D721Med (cell line): ENCODE measurements at places on chromosomes 4 and X.

DNA sequence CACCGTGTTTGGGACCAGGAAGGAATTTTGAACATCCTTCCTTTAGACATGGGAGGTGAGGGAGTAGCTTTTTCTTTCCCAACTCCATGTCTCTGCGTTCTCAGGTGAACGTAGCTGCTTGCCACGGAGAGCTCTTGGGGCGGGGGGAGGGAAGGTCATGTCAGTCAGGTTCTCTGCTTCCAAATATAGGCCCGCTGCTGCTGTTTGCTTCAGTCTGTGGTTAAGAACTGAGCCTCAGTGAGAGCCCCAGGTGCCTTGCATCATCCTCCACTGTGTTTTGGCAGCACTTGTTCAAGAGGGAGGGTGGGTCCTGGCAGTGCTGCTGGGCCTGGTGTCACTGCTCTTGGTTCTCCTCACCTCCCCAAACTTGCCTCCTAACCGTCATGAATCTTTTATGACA is 46.5 kb downstream of the HADH start:
- no peak for DNase-seq

- no peak for DNase-seq
These were observed 96.6 kb downstream of the STPG2 start for GRCh38 chr4:98046665-98047064.

DNA sequence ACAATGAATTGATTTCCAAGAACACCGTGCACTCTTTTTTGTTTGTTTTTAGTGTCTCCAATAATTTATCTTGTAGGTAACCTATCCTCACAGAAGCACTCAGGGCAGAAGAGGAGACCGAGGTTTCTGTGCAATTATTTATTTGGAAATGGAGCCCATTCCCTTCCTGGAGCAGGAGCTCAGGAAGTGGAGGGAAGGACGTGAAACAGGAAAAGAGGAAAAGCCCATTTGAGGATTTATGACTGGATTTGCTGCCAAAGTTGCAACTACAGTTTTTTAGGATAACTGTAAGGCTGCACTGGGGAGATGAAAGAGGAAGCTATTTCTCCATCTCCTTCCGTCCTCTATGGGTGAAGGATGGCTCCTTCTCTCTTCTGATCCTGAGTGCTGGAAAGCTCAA is 31.7 kb upstream of the MXRA5 start:
- DNase-seq: no peak

GRCh38 chrX:25659317-25659716 is 478.8 kb upstream of the MAGEB18 start:
- DNase-seq: no peak

DNA sequence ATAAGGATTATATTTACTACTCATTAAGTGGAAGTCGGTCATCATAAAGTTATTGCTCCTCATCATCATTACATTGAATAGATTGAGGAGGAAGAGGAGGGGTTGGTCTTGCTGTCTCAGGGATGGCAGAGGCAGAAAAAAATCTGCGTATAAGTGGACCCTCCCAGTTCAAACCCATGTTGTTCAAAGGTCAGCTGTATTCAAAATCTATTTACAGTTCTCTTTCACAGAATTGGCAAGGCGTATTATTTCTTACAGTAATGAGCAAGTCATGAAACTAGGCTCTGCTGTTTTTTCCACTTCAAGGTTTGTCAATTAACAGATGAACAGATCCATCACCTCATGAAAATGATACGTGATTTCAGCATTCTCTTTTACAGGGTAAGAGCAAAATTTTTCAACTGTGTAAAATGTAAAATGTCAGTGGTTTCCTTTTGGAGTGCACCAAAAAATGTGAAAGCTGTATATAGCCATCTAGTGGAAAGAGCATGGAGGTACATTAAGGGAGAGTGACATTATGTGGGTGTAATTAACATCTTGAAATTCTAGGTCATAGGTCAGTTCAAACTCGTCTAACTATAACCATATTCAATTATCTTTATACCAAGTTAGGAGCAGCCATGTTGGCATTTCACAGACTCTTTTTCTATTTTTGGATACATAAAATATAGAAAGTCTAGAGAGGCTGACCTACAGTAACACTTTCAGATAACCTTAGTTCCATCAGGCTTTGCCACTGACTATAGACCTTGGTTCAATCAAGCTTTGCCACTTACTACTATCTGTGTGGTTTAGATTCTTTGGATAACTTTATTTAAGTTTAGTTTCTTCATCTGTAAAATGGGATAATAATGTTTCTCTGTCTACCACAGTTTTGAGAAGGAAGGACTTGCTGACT is 30.1 kb downstream of the NEIL3 start:
- no peak for DNase-seq

DNA sequence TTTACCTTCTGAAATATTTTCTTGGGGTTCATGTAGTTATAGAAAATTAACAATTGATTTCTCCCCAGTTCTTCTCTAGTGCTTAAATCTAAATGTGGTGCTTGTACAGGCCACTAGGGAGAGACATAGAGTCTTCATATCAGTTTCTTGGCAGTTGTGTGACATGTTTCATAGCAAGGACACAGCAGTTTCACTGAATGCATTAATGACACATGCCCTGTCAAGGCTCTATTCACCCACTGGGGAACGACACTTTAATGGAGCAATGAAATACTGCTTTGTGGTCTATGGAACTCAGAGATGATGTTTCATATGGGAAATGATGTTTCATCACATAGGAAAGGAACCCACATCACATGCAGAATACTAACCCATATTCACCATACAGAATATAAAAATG is 2.8 kb downstream of the VEGFC start:
- no peak for DNase-seq

DNA sequence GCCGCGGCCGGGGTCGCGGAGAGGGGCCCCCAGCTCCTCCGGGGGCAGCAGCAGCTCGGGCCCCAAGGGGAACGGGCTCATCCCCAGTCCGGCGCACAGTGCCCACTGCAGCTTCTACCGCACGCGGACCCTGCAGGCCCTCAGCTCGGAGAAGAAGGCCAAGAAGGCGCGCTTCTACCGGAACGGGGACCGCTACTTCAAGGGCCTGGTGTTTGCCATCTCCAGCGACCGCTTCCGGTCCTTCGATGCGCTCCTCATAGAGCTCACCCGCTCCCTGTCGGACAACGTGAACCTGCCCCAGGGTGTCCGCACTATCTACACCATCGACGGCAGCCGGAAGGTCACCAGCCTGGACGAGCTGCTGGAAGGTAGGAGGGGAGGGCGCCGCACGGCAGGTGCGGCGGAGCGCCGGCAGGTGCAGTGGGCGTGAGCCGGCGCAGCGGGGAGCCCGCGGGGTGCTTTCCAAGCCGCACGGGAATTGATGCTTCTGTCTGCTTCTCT is 886 bp downstream of the DCLK2 start:
- DNase-seq: peak; percentile 23

DNA sequence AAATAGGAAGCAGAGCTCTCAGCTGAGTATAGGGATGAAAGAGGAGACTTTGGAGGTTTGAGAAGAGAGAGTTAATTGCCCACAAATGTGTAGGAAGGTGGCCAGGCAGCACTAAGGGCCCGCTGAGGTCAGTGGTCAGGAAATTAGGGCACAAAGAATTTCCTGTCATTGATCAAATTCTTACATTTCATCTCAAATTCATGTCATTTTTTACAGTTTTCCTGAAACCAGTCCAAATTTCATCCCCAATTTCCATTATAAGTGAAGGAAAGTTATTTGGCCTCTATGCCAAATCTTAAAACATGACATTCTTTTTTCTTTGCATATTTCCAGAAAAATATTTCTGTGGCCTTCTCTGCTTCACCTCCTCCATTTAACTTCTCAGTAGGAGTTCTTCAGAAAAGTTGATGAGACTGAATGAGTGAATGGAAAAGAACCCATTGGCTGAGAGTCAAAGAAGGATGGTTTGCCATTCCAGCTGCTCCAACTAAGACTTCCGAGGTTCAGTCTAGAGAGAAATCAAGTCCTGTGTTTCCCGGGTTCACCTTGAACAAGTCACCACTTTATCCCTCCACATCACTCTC is 68.7 kb upstream of the SPRY1 start:
- DNase-seq: no peak

DNA sequence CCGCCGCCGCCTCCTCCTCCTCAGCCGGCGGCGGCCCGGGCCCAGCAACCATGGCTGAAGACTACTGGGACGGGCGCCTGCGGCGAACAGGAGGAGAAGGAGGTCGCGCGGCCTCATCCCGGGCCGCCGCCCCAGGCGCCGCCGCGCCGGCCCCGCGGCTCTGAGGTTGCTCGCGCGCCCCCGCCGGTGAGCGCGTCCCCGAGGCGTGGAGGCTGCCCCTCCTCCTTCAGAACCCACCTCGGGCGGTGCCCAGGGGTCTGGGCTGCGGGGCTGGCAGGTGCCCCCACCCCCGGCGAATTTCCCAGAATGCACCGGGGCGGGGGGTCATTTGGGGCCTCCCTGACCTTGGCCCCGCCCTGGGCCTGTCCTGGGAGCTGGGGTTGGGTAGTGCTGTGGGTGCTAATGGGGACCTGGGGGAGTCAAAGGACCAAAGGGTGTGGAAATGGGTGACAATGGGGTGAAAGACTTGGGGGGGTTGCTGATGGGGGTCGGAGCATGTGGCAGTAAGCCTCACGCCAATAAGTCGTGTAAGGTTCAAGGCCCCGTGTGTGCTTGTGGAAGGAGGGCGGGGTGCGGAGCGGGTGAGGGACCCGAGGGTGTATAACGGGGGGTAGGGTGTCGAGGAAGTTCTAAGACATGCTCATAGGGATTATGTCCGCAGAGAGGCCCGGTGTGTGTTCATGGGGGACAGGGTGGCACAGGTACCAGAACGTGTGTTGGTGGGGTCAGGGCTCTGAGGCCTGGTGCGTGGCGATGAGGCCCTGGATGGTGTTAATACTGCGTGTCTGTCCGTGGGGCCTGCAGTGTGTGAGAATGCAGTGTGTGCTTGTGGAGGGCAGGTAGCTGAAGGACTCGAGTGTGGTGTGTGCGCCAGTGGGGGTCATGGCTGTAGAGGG is 687 bp downstream of the CDK16 start:
- DNase-seq: no peak

DNA sequence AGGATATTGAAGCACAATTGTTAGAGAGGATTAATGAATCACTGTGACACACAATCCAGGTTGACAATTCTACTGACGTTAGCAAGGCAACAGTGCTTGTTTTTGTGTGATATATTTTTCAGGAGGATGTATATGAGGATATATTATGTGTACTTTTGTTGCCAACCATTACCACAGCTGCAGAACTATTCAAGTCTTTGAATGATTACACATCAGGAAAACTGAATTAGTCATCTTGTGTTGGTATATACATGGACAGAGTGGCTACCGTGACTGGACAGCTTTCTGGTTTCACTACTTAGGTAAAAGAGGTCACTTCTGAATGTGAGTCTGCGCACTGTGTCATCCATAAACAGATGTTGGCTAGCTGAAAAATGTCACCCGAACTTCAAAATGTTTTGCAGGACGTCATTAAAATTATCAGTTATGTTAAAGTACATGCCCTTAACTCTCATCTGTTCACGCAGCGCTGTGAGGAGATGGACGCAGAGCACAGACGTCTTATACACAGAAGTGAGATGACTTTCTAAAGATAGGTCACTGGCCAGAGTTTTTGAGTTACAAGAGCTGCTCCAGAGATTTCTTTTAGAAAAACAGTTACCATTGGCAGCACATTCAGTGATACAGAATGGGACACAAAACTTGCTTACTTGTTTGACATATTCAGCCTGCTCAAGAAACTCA is 69.0 kb downstream of the MRPL1 start:
- DNase-seq: no peak

DNA sequence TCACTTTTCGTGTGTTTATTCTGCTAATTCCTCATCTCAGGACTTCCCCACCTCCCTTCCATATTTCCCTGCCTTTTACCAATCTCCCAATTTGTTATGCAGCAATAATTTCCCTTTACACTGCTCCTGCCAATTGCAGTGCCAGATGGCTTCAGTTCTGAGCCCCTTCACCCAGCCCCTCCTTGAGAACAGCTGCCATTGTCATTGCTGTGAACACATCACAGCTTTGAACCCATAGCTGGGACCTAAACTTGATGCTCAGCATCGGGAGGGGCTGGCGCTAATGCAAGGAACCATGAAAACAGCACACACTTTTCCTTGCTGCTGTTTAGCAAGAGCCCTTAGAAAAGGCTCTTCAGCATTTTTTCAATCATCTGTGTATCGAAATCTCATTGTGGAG is 104.9 kb downstream of the ALPK1 start:
- no peak for DNase-seq

GRCh38 chr4:114312338-114312737 is 286.3 kb upstream of the UGT8 start:
- no peak for DNase-seq

- no peak for DNase-seq
These were observed at the start of gene CDS1 for GRCh38 chr4:84582988-84583875. TSS of gene CDS1 (plus strand) at chr4:84583127. CDS start at chr4:84583402, 275 bp downstream.

DNA sequence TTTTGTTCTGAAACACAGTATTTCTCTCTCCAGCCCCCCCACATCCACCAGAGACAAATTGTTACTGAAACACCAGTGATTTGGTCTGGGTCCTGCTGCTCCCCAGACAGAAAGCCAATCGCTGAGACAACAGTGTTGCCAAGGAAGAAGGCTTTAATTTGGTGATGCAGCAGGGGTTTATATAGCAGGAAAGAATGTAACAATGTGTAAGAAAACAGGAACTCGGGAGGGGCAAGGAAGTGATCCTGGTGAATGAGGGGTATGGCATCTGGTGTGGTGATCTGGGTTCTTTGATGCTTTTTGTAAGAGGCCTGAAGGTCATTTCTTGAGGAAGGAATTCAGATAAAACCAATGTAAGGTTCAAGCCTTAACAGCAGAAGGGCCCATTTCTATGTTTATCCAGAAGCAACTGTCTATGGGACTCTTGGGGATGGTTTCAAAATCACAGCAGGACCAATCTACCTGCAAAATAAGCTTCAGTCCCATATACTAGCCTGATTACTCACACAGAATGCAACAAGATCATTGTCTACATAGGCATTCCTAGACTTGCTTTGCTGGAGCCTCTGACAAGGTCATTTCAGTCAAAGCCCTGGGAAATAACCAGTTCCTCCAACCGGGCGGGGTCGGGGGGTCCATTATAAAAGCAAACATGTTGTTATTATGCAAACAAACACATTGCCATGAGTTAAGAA is 445.2 kb upstream of the ZFP42 start:
- DNase-seq: no peak

DNA sequence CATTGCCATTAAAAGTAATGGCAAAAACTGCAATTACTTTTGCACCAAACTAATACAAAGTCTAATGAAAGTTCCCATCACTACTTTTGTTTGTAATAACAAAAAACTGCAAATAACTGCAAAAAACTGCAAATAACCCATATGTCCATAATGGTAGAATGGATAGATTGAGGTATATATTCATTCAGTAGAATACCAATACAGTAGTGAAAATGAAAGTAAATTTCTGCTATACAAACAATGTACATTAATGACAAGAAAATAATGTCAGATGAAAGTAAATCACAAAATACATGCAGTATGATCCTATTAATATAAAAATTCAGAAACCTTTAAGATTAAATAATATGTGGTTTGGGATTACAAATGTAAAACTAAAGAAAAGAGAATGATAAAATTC is 41.3 kb upstream of the CEP135 start:
- no peak for DNase-seq

DNA sequence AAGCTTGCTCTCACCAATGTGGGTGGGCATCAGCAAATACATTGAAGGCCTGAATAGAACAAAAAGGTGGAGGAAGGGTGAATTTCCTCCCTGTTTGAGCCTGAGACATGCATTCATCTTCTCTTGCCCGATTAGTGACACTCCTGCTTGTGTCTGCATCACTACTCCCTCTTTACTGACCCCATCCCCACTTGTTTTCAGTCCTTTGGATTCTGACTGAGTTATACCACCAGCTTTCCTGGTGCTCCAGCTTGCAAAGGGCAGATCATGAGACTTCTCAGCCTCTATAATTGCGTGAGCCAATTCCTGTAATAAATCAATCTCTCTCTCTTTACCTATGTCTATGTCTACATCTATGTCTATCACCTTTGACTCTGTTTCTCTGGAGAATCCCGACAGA is 47.4 kb upstream of the DYNLT3 start:
- DNase-seq: no peak

GRCh38 chrX:8424912-8425311 is 39.7 kb upstream of the VCX3B start:
- DNase-seq: no peak
